ENCODE measurements at places on chromosomes 5 and 9.

GRCh38 chr5:75460942-75461610 lies 50.4 kb downstream of the CERT1 start:
- no peak for DNase-seq

DNA sequence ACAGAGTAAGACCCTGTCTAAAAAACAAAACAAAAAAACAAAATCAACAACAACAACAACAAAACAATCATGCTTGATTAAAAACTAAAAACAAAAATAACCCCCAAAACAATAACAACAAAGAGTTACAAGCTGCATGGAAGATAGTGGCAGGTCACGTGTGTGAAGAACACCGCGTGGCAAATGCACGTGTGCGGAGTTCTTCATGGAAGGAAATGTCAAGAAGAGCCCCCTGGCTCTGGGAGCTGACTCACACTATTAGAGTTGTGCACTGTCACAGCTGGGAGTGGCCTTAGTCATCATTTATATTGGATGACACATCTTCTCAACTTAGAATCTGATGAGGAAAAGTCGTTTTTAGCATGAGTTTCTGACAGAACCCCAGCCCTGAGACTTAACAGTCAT lies 110.5 kb downstream of the JMY start:
- DNase-seq, result no peak

- DNase-seq, result no peak
Observed at GRCh38 chr9:81671880-81672280, 17.5 kb downstream of the TLE1 start.

DNA sequence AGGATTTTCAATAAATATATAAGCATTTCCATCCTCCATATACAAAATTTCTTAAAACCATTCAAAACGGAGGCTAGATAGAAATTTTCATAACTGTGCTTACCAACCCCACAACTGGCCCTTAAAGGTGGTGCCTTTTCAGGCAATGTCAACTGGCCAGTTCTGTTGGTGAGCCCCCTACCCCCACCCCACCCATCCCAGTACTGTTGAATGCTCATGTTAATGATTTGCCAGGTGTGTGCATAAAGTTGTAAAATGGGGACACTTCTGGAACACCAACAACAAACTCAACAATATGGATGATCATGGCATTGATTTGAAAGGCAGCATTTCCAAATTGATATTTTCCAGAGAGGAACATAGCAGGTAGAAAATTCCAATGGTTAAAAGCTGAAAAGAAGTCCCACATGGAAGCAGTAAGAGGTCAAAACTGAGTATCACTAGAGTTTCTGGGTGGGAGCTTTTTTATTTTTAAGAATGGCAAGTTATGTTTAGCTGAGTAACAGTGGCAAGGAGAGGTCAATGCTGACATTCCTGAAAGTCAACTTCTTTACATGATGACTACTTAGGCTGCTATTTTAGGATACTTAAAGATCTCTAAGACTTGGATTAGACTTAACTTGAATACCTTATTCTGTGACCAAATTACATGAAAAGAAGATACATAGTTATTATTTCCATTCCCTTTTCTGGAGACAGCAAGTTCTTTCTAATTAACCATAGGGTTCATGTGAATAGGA lies 2.7 kb downstream of the LEAP2 start:
- no peak for DNase-seq

DNA sequence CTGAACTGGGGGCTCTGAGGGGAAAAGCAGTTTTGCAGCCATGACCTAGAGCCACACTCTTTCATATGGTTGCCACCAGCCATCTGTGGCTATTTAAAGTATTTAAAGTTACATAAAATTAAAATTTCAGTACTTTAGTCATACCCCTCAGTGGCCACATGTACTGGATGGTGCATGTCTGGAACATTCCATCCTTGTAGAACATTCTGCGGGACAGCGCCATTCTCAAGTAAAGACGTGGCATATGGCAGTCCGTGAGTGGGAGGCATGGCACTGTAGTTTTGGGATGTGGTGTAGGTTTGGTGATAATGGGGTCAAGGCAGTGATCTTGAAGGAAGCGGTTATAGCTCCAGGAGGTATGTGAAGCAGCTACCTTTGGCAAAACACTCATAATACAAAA lies 61.4 kb upstream of the NFIL3 start:
- DNase-seq, result no peak

DNA sequence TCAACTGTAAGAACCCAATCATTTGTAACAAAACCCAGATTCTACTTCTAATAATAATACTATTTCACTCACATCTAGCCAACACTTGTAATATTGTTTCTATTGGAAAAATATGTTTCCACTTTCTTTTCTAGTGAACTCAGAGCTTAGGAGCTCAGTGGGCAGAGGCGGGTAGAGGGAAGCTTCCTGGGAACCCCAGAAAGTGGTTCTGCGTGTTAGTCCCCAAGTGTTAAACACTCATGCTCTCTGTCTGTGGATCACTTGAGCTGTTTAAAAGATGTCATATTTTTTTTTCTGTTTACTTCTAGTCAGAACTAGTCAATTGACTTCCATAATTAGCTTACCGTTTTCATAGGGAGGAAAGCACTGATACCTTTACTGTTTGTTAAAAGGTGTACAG lies 20.6 kb downstream of the SNX18 start:
- no peak for DNase-seq

- DNase-seq, result no peak
Observed at GRCh38 chr5:150457121-150457520, 7.6 kb upstream of the RPS14 start.

DNA sequence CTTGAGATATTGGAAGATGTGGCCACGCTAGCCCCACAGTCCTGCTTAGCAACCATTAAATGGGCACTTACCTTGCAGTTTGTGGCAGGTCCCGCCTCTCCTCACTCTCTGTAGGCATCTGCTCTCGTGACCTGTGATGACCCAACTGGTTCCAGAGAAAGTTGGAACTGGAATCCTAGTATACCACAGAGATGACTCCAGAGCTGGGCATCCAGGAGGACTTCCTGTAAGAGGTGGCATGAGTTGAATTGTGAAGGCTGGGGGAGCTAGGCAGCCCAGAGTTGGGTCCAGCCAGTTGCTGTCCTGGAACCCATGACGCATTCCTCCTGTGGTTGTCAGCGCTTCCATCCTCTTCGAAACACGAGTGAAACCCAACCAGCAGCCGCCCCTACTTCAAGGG lies 1.6 kb upstream of the ADAMTS2 start:
- no peak for DNase-seq

DNA sequence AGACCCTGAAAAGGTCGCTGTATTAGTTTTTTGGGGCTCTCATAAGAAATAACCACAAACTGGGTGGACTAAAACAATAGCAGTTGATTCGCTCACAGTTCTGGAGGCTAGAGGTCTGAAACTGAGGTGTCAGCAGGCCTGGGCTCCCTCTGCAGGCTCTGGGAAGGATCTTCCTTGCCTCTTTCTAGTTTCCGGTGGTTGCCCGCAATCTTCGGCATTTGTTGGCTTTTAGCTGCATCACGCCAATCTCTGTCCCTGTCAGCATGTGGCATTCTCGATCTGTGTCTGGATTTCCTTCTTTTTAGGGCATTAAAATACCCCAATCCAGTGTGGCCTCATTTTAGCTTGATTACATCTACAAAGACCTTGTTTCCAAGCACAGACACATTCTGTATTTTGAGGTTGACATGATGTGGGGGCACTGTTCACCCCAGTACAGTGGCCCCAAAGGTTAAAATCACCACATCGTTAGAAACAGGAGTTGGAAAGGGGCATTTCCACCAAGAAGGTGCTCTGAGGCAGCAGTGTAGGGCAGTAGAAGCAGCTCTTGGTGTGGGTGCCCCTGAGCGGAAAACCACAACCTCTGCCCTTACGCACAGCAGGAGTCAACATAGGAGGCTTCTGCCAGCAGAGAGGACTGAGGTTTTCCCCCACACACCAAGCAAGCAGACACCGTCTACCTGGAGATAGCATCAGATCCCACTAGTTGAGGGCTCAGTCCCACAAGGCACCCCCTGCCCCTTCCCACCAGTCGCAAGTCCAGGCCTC lies 13.5 kb downstream of the ZNF79 start:
- no peak for DNase-seq

DNA sequence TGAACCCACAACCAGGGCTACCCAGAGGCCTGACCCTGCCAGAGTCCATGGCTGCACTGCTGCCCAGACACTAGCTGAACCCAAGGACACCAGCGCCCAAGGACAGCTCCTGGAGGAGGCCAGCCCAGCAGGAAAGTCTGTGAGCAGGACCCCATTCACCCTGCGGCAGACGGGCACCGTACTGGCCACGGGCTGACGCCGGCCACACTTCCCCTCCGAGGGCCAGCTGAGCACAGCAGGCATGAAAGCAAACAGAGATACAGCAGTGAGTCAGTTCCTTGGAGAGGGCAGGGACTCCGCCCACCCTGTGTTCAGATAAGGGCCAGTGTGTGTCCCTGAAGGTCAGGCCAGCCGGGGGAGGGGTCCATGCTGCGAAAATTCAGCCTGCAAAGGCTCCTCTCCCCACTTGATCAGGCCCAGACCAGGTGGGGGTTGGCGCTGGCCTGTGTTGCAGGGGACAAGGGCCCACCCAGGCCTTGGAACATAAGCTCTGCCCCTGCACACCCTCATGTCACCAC lies 3.2 kb downstream of the RNF208 start:
- no peak for DNase-seq

DNA sequence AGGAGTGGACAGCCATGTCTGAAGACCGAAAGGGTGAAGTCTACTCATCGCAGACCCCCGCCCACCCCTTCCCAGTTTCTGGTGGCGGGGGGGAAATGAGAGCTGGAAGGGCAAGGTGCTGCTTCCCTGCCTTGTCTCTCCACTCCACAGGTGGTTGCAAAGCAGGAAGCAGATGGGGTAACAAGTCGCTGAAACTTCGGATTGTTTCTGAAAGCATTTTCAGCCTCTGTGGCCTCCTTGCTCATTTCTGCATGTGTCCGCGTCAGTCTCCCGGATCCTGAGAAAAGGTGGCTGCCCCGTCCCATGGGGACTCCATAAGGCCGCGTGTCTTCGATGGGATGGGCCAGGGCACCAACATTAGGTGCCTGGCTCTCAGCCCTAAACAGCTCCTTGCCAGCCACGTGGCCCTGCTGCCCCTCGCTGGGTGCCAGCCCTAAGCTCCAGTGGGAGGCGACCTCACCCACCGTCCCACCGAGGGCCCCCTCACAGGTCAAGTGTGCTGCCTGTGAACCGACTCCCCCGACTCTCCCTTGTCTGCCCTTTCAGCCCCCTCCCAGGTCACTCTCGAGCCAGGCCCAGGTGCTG lies 971 bp downstream of the PHYKPL start:
- DNase-seq, result no peak

- DNase-seq, result peak; percentile 18
Observed at GRCh38 chr5:54469622-54470021, 14.1 kb downstream of the HSPB3 start.

DNA sequence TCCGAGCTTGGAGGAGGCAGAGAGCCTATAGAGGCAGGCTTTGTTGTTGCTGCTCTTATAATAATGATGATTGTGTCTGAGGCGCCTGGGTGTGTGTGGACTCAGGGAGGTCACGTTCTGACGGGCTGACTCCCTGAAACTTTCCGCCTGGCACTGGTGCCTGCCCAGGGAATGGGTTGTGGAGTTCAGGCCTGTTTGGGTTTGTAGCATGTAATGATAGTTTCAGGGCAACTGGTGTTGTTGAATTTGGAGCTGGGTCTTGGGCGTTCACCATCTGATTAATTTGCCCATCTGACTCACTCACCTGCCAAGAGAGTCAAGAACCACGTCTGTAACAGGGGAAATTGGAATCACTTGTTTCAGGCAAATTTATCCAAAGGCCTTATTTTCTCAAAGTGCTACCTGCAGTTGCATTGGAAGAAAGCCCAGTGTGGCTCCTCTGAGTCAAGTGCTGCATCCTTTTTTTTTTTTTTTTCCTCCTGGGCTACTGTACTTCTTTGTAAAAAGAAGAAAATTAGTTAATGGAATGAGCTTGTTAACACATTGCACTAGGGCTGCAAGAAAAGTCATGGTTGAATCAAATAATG lies 386.5 kb downstream of the GADD45G start:
- DNase-seq, result no peak

DNA sequence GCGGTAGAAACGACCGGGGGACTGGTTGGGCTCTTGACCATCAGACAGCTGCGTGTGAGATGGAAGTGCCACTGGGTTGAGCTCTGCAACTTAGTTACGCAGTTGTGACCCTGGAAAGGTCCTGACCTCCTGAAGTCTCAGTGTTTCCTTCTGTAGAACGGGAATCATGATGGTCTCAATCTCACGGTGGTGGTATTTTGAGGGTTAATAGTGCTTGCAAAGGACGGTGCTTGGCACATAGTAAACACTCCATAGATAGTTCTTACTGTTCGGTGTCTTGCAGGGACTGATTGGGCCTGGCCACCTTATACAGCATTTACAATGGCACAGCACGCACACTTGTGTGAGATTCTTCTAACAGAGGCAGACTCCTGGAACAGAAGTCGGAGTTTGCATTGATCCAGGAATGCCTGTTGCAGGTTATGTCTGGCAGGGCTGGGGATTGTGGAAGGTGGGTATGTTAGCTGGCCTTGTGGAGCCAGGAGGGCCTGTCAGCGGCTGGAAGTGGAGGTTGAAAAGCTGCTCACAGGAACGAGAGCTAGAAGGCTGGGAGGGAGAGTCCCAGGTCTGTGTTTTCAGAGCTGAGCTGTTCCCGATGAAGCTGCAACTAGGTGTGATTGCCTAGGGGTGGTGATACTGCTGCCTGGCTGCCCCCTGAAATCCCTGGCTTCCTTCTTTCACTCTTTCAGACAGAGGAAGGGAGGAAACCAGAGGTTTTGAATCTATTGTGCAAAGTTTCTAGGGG lies 962 bp upstream of the TXN start:
- DNase-seq, result no peak

DNA sequence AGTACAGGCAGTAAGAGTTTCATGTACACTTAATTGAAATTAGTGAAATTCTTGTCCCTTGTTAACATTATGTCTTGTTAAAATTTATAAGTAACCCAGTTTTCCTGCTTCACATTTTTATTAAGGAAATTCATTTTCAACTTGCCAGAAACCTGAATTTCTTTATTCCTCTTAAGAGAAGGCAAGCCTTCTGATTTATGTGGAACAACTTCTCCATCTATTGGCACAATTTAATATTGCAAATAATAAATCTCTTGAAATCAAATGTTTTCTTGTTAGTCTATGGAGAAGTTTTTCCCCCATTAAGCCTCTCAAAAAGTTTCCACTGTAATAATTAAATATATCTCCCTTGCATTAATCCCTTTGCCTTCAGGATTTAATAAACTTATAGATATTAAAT lies 33.8 kb upstream of the ACO1 start:
- DNase-seq, result no peak

DNA sequence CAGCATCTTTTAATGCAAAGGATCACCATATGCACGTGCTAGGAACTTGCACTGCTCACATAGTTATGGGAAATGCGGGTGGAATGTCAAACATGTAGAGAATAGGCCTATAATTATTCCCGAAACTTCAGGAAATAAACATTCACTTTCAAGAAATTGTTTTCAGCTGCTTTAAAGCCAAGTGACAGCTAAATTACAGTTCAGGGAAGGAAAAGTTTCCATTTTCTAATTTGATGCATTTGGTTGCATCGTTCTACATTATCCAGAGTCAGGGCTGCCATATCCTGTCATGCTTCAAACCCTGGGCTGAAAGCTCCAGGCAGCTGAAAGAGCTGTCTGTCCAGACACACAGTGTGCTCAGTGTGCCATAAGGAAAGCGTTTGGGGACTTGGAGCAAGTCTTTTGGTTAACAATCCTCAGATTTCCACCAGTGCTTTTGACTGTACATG lies 518.1 kb downstream of the CSNK1G3 start:
- DNase-seq, result no peak
